ENCODE measurements at places on chromosomes 6 and 20.
A peak's percentile ranks its signal among the peaks of the same experiment; 100 is the strongest.

GRCh38 chr6:4908062-4908461, 95.8 kb downstream of the RPP40 start:
- no peaks in the 10 kb centered on the region for H3K36me3 ChIP-seq
- DNase-seq: no peak
- H3K4me1 ChIP-seq: peaks cover 4% of the 10 kb centered on the region
- no peaks in the 10 kb centered on the region for H3K27me3 ChIP-seq
- no peak overlapping the region for H3K27ac ChIP-seq
- H3K4me3 ChIP-seq: no peak overlapping the region

- H3K4me1 ChIP-seq: peaks cover 10% of the 10 kb centered on the region
- no peak overlapping the region for H3K4me3 ChIP-seq
- no peak for DNase-seq
Measured at GRCh38 chr6:41694815-41695526, 40.4 kb downstream of the TFEB start.

- H3K27me3 ChIP-seq: no peaks in the 10 kb centered on the region
- no peaks in the 10 kb centered on the region for H3K36me3 ChIP-seq
- H3K4me1 ChIP-seq: no peaks in the 10 kb centered on the region
- H3K4me3 ChIP-seq: no peak overlapping the region
- no peak overlapping the region for H3K27ac ChIP-seq
Measured at GRCh38 chr6:3565291-3565690, 108.4 kb upstream of the SLC22A23 start.

DNA sequence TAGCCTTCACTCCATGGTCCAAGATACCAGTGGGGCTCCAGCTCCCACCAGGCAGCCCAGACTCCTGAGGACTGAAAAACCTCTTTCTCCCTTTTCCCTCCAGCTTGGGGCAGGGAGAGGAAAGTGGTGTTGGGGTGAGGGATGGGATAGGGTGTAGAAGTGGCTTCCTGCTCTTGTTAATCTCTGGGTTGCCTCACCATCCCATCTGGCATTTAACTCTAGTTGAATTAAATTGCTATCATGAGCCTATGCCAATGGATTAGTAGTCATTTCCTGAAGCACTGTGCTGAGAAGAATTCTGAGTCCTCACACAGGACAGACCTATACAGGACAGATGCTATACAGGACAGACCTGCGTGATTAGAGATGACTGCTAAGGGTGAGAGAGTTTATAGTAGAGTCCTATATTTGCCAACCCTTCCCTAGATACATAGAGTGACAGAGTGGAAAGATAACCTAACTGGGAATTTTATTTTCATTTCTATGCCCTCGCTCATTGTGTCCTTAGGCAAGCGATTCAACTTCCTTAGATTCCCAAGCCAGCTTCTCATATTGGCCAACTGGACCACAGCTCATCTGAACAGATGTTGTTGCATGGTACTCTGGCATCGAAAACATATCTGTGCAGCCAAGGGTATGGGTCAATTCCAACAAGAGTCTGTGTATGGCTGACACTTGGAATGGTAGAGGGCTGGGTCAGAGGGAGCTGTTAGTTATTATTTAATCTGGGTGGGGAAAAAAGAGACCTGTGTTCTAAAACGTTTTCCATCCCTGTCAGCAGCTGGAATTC, 42.8 kb downstream of the MCHR2 start:
- H3K36me3 ChIP-seq: no peaks in the 10 kb centered on the region
- DNase-seq: no peak
- H3K4me1 ChIP-seq: no peaks in the 10 kb centered on the region
- no peaks in the 10 kb centered on the region for H3K27me3 ChIP-seq
- no peak overlapping the region for H3K4me3 ChIP-seq
- no peak overlapping the region for H3K27ac ChIP-seq

DNA sequence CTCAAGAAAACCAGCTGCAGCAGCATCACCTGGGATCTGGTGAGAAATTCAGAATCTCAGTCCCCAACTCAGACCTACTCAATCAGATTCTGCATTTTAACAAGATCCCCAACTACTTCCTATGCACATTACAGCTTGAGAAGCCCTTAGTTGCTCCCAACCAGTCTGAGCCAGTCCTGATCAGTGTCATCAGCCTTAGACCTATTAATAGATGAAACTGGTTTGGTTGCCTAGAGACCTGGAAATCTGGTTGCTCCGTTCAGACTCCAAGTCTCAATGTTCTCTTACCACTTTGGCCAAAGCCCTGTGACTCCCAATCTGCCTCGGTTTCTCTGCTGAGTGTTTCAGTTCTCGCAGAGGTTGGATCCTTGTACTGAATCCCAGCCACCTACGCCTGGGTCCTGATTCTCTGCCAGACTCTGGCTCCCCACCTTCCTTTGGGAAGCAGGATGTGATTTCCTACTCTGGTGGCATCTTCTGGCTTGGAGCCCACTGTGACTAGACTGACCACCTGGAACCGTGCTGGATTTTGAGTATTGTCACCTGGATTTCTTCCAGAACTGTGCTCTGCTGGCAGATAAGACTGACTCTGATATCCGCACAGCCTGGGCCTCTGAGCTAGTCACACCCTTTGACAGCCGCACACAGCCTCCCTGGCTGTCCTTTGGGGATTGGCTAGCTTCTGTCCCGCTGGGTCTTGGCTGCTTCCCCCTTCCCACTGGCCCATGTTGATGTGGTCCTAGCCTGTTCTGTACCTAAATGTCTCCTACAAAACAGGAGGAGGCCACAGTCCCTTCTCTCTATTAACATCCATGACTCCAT, 20.3 kb upstream of the ATXN1 start:
- H3K4me1 ChIP-seq: peaks cover 19% of the 10 kb centered on the region
- H3K27me3 ChIP-seq: no peaks in the 10 kb centered on the region
- H3K27ac ChIP-seq: no peak overlapping the region
- H3K36me3 ChIP-seq: no peaks in the 10 kb centered on the region
- DNase-seq: no peak

DNA sequence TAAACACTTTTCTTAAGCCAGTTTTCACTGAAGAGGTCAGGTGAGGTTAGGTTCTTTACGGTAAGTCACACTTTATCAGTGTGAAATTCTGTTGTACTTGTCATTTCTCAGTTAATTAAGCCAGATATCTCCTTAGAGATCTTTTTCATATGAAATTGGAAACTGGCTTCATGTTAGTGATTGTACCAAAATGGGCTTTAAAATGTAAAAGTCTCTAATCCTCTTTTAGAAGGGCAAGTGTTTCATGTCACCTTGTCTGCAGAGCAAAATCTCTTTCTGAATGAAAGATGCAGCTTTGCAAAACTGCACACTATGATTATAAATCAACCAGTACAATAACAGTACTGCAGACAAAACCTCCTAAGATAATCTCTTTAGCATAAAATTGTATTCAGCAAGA, 209.2 kb upstream of the RNF217 start:
- no peaks in the 10 kb centered on the region for H3K27me3 ChIP-seq
- no peak overlapping the region for H3K4me3 ChIP-seq
- H3K4me1 ChIP-seq: no peaks in the 10 kb centered on the region
- H3K27ac ChIP-seq: no peak overlapping the region
- DNase-seq: no peak

- H3K36me3 ChIP-seq: no peaks in the 10 kb centered on the region
- no peaks in the 10 kb centered on the region for H3K27me3 ChIP-seq
- no peaks in the 10 kb centered on the region for H3K4me1 ChIP-seq
- H3K4me3 ChIP-seq: no peak overlapping the region
- DNase-seq: no peak
Measured at GRCh38 chr6:131082335-131082734, 19.3 kb upstream of the EPB41L2 start.

DNA sequence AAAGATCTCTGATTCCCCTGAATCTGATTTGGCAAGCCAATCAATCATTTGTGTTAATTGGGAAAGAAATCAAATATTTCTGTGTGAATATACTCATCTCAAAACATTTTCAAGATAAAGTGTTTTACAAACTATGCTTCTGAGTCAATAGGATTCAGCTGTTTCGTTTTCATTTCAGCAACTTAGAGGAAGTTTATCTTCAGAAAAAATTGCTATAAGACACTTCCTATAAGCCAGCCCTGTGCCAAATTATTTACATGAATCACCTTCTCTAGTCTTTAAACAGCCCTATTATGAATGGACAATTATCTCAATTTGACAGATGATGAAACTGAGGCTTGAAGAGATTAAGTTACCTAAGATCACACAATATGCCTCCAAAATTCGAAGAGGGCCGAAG, 10.9 kb downstream of the DEFB129 start:
- no peak overlapping the region for H3K4me3 ChIP-seq
- no peaks in the 10 kb centered on the region for H3K36me3 ChIP-seq
- H3K4me1 ChIP-seq: peaks cover 15% of the 10 kb centered on the region
- no peaks in the 10 kb centered on the region for H3K27me3 ChIP-seq
- no peak overlapping the region for H3K27ac ChIP-seq
- no peak for DNase-seq

GRCh38 chr20:24735263-24735662, 213.8 kb upstream of the CST7 start:
- H3K4me3 ChIP-seq: no peak overlapping the region
- no peaks in the 10 kb centered on the region for H3K27me3 ChIP-seq
- no peaks in the 10 kb centered on the region for H3K4me1 ChIP-seq

- no peak overlapping the region for H3K4me3 ChIP-seq
- no peak overlapping the region for H3K27ac ChIP-seq
- no peak for DNase-seq
- H3K36me3 ChIP-seq: no peaks in the 10 kb centered on the region
- no peaks in the 10 kb centered on the region for H3K27me3 ChIP-seq
Measured at GRCh38 chr6:137452333-137452894, 41.8 kb downstream of the OLIG3 start.

DNA sequence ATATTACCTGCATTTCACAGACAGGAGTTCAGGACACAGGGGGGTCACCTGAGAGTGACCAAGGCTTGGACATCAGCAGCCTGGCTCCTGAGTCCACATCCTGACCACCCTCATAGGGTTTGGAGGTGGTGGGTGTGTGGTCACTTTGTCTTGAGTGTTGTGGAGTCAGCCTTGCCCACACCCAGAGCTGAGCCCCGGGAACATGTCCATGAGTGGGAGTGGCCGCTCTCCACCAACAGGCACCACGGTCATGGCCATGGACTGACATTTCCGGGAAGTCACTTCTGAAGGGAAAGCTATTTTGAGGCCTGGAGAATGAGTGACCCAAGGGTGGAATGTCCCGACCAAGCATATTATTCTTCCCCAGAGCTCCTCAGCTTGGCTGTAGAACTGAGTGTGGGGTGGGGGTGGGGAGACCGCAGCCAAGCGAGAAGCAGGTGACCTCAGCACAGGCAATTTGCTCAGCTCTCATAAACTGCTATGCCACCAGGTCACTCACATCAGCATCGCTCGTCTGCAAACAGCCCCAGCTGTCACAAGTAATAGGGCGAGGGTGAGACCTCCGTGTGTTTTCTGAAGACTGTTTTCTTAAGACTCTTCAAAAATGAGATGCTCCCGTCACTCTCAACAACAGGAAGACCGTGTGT, 348.6 kb upstream of the CDH4 start:
- H3K27me3 ChIP-seq: no peaks in the 10 kb centered on the region
- H3K4me3 ChIP-seq: no peak overlapping the region
- no peaks in the 10 kb centered on the region for H3K36me3 ChIP-seq
- H3K4me1 ChIP-seq: no peaks in the 10 kb centered on the region

- H3K27ac ChIP-seq: no peak overlapping the region
- no peaks in the 10 kb centered on the region for H3K36me3 ChIP-seq
- H3K4me3 ChIP-seq: no peak overlapping the region
- DNase-seq: no peak
- H3K27me3 ChIP-seq: no peaks in the 10 kb centered on the region
Measured at GRCh38 chr6:110053395-110054240, 75.5 kb downstream of the GPR6 start.

GRCh38 chr6:7827142-7827541, 83.4 kb downstream of the TXNDC5 start:
- H3K27me3 ChIP-seq: no peaks in the 10 kb centered on the region
- no peaks in the 10 kb centered on the region for H3K4me1 ChIP-seq
- no peak for DNase-seq
- peak overlapping the region; percentile 11 for H3K27ac ChIP-seq
- H3K4me3 ChIP-seq: no peak overlapping the region

DNA sequence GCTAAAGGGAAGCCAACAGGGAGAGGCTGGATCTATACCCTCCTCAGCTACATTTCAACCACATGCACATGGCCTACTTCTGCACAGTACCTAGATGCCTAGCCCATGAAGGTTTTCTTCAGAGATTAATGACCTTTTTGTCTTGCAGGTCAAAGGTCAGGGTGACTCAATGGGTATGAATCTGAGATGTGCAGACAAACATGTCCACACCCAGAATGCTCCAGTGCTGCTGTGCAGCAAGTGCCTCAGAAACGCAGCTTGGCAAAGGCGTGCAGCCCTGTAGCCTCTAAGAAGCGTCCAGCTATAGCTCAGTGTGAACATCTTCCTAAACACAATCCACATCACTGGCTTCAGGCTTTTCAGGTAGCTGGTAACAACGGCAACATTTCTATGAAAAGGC, 24.4 kb downstream of the MAP1LC3A start:
- H3K27me3 ChIP-seq: no peaks in the 10 kb centered on the region
- no peak for DNase-seq
- no peak overlapping the region for H3K27ac ChIP-seq
- peaks cover 12% of the 10 kb centered on the region for H3K4me1 ChIP-seq
- H3K4me3 ChIP-seq: no peak overlapping the region

GRCh38 chr6:108585921-108586536, 25.3 kb downstream of the FOXO3 start:
- no peak for DNase-seq
- no peak overlapping the region for H3K4me3 ChIP-seq
- H3K27ac ChIP-seq: peak overlapping the region; percentile 92

- no peak for DNase-seq
- H3K4me1 ChIP-seq: no peaks in the 10 kb centered on the region
- no peaks in the 10 kb centered on the region for H3K36me3 ChIP-seq
- H3K27ac ChIP-seq: no peak overlapping the region
- no peak overlapping the region for H3K4me3 ChIP-seq
Measured at GRCh38 chr6:105113422-105113821, 66.4 kb downstream of the POPDC3 start.

DNA sequence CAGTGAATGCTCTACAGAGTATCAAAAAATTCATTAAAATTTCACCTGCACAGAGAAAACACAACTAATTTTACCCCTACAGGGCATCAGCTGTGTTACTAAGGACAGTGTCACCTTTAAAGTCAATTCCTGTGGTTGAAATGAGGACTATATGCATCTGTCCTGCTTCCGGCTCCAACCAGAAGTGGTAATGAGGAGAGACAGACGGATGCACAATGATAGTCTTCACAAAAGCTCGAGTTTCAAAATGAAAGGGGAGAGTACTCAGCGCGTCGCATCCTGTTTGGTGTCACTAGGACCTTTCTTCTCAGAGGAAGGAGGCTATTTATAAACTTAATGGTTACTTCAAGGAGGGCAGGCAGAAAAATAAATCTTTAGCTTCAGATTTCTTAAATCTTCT, 86.5 kb downstream of the LYRM4 start:
- H3K4me3 ChIP-seq: no peak overlapping the region
- no peaks in the 10 kb centered on the region for H3K36me3 ChIP-seq
- H3K27ac ChIP-seq: no peak overlapping the region
